HCT116 (cell line): ENCODE measurements at places on chromosomes 5 and 9.

DNA sequence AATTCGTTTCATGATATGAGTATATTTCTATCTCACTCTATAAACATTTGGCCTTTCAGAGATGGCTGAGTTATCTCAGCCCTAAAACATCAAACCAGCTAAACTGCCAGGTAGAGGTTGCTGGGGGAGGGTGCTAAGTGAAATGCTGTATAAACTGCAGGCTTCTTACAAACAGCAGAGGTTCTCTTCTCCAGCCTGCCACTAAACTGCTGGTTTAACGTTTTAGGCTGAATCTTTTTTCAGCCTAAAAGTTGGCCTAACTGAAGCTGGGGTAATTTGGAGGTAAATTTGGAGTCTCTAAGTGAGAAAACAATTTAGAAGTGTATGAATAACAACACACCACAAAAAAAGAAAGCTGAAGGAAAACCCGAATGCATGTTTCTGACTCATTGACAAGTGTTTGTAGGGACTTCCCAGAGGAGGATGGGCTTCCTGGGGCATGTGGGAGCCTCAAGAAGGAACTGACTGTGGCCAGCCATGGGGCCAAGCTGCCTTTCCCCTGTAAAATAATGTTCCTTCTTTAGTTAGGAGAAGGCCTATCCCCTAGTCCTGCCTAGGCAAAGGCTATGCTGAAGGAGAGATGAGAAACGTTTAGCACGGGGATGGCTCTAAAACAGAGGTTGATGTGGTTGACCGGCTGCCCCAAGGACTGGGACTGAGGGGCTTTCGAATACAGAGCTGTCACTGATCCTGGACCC lies 44.3 kb downstream of the SLC28A3 start:
- DNase-seq: no peak

DNA sequence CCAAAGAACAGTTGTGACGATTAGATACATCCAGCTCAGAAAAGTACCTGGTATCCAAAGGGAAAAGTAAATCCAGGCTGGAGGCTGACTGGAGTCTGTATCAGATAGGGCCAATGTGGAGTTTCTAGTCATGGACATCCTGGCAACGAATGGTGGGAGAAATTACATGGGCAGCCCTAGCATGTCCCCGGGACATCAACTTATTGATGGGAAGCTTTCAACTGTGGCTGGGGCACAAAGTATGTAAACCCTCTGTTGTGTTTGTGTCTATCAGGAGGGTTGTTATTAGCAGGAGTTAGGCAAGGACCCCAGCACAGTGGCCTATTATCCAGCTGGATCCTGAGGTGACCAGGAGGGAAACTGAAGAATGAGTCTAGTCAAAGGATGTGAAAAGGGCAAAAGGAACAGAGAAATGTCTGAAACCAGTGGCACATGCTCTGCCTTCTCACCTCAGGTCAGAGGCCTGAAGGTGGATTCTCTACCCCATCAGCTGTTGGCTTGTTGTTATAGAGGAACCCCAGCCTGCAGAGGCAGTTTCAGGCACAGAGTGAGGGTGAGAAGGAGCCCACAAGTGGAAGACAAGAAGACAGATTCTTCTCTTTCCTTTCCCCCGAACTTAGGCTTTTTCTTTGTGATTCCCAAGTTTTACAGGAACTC lies 19.9 kb downstream of the IFNW1 start:
- DNase-seq: no peak

- DNase-seq: no peak
These were observed 82.9 kb upstream of the RUFY1 start for GRCh38 chr5:179467441-179467840.

DNA sequence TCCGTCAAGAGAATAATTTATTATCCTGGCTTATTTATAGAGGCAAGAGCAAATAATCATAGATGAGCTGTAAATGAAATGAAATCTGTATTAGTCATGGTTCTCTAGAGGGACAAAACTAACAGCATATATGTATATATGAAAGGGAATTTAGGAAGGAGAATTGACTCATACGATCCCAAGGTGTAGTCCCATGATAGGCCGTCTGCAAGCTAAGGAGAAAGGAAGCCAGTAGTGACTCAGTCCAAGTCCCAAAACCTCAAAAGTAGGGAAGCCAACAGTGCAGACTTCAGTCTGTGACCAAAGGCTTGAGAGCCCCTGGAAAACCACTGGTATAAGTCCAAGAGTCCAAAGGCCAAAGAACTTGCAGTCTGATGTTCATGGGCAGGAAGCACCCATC lies 515.9 kb upstream of the CYLC2 start:
- no peak for DNase-seq

- DNase-seq: no peak
These were observed 16.1 kb upstream of the COL5A1 start for GRCh38 chr9:134625361-134626068.

- no peak for DNase-seq
These were observed 52.8 kb downstream of the SEMA4D start for GRCh38 chr9:89444925-89445765.

DNA sequence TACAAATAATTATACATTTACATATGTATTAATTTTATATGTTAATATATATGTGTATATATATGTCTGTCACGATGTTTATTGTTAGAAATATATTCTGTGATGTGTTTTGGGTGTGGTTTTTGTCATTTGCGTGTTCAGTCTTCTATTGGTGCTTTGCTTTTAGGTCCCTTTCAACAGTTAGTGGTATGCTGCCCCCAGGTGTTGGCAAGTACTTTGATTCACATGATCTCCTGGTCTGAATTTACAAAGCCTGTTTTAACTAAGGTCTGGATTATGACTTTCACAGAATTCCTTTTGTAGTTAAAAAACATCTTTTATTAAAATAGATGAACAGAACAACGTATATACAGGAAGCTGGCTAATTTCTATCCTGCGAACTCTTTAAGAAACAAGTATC lies 271.5 kb downstream of the CCDC171 start:
- DNase-seq: peak; percentile 48

- peak; percentile 83 for DNase-seq
These were observed 12.0 kb downstream of the CTNNAL1 start for GRCh38 chr9:109001275-109001676.

DNA sequence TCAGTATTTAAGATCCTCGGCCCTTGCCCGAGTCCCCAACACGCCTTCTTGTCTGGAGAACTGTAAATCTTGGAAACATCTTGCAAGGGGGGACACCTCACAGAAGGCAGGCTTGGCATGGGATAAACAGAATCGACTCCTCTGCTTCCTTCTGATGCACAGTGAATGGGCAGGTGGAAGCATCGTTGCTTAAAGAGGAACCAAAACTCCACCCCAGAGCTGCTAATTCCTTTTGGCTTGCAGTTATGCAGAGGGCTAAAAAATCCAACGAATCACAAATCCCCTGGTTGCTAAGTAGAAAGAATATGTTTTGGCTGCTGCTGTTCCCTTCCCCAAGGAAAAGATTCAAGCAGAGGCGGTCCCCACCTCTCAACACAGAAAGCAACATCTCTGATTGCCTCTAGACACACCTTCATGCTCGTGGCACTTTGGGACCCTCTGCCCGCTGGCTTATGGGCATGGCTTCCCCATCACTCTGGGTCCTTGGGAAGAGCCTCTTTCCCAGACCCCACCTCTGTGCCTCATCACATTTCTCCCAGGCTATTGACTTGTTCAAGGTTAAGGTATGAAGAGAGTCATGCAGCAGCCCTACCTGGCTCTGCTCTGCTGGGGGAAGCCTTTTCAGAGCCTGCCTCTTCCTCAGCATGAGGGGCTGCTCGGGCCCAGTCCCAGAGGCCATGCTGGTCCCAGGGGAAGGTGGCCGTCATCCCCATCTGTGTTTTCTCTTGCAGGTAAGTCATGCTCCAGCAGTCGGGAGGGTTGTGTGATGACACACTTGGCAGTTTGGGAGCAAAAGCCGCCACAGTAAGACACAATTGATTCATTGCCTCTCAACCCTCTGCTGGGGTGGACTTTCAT lies 137.1 kb downstream of the KCNIP1 start:
- no peak for DNase-seq

- DNase-seq: no peak
These were observed 12.2 kb downstream of the INVS start for GRCh38 chr9:100111235-100111634.

- DNase-seq: no peak
These were observed 650 bp downstream of the DCTN4 start for GRCh38 chr5:150758203-150758530.

DNA sequence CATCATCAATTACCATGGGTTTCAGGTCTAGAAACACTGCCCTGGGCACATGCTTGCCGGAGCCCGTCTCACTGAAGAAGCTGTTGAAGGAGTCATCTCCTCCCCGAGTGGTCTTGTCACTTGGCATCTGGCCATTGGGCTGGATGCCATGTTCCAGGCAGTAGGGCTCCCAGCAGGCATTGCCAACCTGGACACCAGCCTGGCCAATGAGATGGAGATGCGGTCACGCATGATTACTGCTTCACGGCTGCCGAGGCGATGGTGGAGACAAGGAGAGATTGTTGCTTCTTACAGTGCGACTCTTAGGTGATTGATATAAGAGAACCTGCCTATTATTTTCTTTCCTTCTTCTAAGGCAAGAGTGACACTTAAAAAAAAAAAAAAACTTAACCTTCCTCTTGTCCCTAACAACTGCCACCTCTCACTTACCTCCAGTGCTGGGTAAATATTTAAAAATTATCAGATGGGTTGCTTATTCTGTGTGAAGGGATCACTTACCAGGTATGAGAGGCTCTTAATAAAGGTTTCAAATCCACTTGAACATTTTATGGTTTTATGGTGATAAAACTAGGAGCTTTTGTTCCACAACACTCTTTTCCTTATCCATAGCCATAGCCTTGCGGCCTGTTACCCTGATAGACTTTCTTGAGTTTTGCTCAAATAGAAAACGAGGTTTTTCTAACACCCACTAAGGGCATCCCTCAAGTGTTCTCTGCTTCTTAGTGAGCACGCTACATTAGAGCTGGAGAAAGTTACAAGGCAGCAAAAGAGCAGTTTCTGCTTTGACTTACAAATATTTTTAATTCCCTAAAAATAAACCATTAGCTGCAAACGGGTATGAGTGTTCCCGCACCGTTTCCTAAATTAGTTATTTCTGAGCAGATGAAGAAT lies 41.2 kb downstream of the NIM1K start:
- DNase-seq: no peak

GRCh38 chr5:122263352-122264030 lies 48.5 kb upstream of the SNCAIP start:
- no peak for DNase-seq

DNA sequence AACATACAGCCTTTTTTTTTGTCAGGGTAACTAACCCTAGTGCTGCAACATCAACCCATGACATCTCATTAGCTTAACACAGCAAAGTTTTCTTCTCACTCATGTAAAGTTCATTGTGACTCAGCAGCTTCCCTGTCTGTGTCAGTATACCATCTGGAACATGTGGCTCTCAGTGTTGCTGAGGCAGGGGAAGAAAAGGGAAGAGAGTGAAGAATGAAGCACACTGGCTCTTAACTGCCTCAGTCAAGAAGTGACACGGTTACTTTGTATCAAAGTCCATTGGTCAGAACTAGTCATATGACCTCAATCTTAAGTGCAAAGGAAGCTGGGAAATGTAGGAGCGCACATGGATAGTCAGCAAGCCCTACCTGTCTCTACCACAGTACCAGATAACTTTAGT lies 185.0 kb upstream of the ELL2 start:
- DNase-seq: peak; percentile 38

- DNase-seq: no peak
These were observed 9.4 kb upstream of the REEP5 start for GRCh38 chr5:112931473-112931872.

GRCh38 chr5:20618340-20618739 lies 630.3 kb upstream of the CDH18 start:
- DNase-seq: no peak

- no peak for DNase-seq
These were observed 670 bp downstream of the CCDC171 start for GRCh38 chr9:15553528-15553898.

DNA sequence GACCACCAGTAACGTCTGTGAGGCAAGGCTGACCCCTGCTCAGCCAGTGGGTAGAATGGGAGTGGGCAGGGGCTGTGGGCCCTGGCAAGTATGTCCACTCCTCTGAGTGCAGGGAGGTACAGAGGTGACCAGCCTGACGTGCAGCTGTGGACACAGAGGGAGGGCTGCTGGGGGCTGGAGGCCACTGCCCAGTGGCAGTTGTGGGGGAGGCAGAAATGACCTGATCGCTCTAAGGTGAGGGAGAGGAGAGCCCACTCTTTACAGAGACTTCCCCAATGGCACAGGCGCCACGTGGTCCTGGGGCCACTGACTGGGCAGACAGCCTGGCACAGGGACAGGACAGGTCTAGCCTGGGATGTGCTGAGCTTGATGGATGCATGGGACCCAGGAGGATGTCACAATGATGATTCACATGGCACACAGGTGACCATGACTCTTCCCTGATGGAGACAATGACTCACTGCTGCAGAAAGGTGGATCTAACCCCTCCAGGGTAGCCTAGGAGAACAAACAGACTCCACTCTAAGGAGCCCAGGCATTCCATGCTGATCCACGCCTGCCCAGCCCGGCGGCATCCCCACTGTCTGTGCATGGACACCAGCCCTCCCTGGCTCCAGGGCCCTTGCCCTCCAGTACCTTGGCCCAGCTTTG lies 7.7 kb downstream of the LPCAT1 start:
- peak; percentile 92 for DNase-seq

DNA sequence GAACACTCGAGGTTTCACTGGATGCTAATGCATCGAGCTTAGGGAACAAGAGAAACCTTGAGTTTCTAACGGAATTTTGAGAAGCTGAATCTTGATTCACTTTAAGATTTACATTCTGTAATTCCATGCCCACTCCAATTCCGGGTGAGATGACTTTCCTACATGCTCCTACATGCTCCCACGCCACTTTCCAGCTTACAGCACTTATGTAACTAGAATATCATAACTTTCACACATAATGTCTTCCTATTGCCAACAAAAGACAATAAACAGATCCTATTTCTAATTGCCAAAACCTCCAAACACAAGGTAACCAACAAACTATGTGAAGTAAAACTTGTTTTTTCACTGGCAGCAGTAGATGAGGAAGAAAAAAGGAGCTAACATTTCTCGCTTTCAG lies 72.9 kb downstream of the ECPAS start:
- no peak for DNase-seq

- no peak for DNase-seq
These were observed 229.1 kb downstream of the NFIB start for GRCh38 chr9:14084867-14085266.

- no peak for DNase-seq
These were observed 1.0 kb downstream of the CEMIP2 start for GRCh38 chr9:71767163-71767775.

GRCh38 chr9:131270171-131271015 lies 5.9 kb downstream of the FAM78A start:
- DNase-seq: no peak

DNA sequence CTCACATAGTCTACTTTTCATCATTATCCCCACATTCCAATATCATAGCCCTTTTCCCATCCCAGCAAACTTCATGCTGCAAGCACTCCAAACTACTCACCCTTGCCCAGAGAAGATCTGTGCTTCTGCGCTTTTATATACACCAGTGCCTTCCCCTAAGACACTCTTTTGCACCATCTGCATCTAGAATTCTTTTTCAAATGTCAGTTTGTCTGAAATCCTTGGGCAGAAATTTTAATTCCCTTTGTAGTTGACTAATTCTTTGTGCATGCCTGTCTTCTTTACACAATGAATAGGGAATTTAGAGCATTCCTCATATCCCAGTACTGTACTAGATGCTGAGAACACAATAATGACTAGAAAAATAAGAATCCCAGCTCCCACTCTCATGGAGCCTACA lies 298.9 kb downstream of the KCNN2 start:
- no peak for DNase-seq

GRCh38 chr9:118003240-118003639 lies 299.0 kb downstream of the TLR4 start:
- no peak for DNase-seq

- DNase-seq: no peak
These were observed 14.5 kb upstream of the RARS1 start for GRCh38 chr5:168471785-168472184.
